ENCODE measurements at places on chromosomes 3 and 15.

- no peak for DNase-seq
Measured at GRCh38 chr3:67018789-67019526, 20.9 kb downstream of the KBTBD8 start.

DNA sequence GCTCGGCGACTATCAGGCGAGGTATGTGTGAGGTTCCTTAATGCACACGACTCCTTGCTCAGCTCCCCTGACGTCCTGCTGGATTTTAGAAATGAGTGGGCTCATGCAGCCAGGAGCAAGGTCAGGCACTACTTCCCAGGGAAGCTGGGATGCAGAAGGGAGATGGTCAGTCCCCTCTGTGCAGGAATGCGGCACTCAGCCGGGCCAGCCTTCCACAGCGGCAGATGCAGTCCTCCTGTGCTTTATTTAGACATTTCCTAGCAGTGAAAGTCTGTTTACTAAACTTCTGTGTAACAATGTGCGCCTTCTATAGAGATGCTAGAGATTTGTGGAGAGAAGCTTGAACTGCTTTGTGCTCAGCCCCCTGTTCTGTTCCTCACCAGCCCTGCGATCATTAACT, 252.1 kb downstream of the SLCO3A1 start:
- no peak for DNase-seq

DNA sequence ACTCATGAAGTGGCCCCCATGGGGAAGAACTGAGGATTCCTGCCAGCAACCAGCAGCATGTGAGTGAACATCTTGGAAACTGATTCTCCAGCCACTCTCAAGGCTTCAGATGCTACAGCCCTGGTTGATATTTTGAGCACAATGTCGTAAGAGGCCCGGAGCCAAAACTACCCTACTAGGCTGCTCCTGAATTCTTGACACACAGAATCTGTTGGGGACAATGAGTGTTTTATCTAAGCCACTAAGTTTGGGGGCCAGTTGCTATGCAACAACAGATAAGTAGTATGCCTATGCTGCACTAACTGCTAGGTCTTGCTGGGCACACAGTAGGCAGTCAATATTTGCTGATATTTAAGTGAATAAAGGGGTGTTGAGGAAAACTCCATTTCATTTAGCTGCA, 89.9 kb upstream of the CHL1 start:
- no peak for DNase-seq

DNA sequence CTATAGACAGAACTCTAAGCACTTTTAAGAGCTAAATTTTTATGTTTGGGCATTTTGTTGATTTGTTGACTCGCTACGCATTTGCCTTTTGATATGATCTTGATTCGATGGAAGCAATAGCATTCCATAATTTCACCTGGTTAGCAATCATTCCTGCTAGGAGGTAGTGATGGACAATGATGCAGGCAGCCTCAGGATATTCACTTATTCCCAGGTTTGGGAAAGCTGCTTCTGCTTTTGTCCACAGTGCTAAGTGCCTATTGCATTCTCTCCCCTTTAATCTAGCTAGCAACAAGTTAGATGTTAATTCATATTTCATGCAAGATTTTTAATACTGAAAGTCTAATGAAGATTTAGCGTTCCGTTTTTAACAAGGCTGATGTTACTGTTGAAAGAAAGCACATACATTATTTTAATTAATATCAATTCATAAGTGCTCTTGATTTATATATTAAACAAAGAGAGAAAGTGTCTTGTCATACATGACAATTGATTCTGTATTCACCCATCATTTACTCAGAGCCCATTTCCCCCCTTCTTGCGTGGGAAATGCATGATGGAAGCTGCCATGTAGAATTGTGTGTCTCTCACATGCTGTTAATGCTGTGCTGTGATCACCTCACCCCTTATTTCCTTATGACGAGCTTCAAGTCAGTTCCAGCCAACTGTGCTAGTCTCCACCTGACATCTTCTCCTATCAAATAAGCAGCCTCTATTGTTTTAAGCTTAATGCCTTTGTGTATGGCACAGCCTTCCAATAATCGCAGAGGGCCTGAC, 53.0 kb upstream of the TMCO5A start:
- no peak for DNase-seq

GRCh38 chr15:88650556-88650955, 11.7 kb downstream of the ISG20 start:
- no peak for DNase-seq

DNA sequence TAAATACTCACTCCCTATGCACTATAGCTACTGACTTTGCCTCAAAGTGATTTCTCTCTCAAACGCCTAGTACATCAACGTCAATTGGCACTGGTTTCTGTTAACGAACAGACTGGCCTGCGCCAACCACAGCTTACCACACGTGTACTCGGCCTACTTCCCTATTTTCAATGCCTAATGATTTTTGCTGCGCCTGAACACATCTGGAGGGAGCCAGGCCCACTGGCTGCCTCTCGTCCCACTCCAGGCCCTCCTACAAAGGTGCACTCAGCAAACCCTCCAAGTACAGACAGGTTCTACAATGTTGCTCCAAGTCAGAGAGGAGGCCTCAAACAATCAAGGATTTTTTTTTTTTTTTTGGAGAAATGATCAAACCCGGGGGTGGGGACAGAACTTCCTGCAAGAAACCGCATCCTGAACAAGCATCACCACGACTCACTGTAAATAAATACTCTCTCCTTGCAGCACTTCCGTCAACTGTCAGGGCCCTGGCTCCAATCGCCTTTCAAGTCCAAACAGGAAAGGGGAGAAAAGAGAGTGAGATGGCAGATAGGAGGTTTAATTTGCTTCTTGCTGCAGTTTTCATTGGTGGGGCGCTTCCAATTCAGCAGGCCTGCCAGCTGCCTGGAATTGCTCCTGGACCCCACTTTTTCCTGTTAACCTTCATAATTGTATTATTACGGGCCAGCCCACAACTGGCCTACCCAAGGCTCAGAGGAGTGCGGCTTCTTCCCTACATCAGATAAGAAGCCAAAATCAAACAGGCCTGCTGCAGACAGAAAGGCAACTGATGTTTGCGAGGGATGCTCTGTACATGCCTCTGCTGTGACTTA, 139.3 kb downstream of the FOXP1 start:
- DNase-seq: peak; percentile 24

DNA sequence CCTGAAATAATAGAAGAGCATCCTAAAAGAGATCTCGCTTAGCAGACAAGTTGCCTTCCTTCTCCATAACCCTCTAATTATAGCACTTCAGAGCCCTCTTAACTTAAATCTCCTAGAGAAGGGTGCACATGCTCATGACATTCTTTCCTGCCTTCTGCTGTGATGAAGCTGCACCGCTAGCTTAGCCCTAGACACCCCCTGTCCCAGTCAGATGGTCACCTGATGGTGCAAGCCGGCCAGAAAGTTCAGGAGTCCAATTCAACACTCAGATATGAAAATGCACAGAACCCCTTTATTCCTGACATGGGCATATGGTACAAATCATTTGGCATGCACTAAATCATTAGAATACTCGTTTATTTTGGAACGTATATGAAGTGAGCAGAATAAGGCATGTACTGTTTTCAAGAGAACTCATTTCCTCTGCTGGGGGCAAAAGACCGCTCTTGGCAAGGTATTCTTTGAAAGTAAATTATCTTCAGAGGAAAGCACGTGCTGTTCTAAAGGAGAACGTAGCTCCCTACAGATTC, 420.4 kb upstream of the PROK2 start:
- DNase-seq: no peak

DNA sequence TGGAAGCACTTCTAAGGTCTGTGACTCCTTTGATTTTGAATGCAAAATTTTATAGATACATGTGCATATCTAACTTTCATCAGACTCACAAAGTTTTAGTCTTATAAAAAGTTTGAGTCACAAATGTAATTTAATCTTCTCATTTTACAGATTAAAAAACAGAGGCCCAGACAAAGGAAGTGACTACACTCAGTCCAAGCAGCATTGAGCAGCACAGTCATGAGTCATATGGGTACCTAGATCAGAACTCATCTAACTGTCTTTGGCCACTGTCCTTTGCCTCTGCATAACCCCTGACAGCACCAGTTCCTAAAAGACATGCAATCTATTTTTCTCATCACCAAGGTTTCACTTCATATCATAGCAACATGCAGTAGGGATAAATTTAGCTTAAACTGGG, 210.7 kb upstream of the KCNH8 start:
- DNase-seq: no peak

DNA sequence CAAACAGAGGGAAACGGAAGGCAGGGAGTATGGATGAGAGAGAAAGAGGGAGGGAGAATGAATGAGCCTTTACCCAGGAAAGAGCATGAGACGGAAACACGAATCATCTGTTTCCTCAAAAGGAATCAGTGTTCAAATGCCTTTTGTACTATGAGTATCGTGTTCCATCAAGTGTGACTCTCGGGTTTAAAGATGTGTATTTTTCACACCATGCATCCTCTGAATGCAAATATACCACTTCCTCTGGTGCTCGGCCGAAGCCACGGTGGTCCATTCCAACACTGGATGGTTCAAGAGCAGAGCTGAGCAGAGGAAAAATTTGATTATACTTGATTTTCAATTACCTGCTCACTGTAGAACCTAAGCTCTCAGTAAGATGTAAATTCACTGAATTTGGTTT, 505.1 kb downstream of the MECOM start:
- DNase-seq: no peak

- no peak for DNase-seq
Measured at GRCh38 chr3:165895919-165896318, 58.7 kb upstream of the BCHE start.

DNA sequence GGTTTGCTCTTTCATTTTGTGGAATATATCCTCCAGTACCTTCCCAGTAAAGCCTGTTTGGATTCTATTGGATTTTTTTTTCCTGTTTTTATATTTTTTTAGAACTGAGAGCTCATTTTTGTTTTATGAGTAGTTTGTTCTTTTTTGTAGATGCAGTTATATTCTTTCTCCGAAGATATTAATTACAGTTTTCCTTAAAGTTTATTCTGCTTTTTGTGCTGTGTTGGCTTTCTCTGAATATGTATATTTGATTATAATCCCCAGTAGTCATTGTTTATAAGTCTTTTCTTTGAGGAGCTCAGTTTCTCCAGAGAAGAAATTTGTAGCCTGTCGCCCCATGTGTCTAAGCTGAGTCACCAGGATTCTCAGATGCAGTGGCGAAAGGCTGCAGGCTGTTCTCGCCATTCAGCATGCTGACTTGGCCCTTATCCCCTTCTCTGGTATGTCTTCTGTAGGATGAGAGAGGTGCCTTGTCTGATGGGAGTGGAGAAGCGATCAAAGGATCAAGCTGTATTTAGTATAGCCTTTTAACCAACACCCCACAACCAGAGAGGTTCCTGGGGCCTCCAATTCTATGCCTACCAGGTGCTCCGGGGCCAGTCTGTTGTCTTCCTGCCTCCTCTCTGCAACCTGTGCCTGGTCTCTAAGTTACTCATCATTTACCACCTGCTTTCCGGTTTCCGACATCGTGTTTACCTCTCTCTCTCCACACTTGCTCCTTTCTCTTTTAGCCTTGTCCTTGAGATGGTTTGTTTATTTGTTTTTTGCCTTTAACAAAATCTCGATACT, 31.7 kb upstream of the MFSD1 start:
- DNase-seq: no peak

DNA sequence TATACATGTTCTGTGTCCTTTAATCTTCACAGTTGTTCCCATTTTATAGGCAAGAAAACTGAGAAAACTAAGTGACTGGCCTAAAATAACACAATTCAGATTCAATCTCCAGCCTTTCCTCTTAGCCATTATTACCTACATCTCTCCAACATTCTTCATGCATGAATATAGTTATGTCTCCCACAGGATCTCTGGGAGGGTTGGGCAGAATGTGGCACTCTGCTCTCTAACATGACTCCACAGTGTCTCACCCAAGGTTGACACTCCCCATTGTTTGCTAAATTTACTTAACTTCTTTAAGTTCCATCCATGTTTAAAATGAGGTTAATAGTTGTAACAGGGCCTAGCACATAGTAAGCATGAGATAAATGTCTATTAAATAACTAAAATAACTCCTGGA, 276.3 kb downstream of the ERC2 start:
- no peak for DNase-seq

DNA sequence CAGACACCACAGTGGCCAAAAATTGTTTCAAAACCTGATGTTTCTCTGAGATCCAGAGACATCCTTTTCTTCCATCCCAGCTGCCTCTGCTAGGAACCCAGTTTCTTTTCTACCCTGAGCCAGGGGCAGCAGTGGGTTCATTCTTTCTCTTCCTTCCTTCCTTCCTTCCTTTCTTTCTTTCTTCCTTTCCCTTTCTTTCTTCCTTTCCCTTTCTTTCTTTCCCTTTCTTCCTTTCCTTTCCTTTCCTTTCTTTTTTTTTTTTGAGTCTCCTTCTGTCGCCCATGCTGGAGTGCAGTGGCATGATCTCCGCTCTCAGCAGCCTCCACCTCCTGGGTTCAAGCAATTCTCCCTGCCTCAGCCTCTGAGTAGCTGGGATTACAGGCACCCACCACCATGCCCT, 30.7 kb upstream of the COPG1 start:
- no peak for DNase-seq

DNA sequence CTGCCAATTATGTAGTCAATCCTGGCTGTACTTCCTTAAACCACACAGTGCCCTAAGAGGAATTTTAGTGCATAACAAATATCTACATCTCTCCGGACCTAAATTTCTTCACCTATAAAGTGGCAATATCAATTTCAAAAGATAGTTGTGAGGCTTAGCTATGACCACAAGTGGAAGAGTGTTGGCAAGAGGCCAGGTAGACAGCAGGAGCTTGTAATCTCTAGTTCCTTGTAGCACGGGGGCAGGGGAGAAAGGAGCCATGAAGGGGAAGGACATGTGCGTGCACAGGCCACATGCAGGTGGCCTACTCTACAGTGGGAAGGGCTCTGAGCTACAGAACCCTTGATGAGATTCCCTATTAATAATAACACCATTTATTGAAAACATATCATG, 269.7 kb downstream of the ABHD5 start:
- no peak for DNase-seq

DNA sequence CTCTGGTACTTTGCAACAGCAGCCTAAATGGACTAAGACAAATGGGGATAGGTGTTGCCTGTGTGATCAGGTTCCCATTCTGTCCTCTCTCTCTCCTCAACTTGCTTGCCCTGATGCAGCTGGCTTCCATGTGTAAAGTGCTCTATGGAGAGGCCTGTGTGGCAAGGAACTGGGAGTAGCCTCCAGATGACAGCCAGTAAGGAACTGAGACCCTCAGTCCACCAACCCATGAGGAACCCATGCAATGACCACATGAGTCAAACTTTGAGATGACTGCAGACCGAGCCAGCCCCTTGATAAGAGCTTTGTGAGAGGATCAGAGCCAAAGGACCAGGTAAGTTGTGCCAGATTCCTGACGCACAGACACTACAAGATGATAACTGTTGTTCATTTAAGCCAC, 74.6 kb upstream of the ADPGK start:
- no peak for DNase-seq

DNA sequence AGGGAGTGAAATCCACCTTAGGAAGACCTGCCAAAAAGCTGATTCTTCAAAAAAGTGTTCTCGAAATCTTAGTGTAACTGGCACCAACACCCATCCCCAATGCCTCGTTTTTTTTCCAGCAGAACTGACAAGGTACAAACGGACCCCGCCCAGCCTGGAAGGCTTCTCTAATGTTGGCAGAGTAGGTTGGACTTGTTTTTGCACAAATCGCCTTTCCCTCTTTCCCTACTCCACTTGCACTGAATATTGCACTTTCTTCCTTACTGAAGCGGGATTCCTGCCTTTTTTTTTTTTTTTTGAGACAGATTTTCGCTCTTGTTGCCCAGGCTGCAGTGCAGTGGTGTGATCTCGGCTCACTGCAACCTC, 544 bp upstream of the TIMMDC1 start:
- peak; percentile 34 for DNase-seq

- DNase-seq: no peak
Measured at GRCh38 chr3:140927279-140928069, 14.2 kb upstream of the SLC25A36 start.

Data from hindlimb muscle (tissue), 1 donor.